Activated naive CD4-positive, alpha-beta T cell treated with anti-CD3 and anti-CD28 coated beads, Interleukin-2, amount 50 U/mL, for 16 hours (primary cell): ENCODE measurements at places on chromosomes 16 and 17.

DNA sequence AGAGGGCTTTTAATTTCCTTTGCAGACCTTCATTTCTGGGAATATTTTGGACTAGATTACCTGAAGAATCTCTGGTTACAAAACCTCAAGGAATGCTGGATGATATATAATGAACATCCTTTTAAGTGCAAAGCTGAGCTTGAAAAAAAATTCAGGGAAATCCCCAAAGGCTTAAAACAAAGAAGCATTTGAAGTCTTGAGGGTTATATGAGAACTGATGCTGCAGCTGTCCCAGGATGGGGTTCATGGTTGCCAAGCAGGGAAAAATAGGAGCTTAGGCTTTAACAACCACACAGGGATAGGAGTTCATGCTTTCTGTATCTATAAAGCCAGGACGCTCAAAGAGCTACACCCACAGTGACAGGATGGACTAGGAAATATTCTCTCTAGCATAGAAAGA is 150.4 kb upstream of the IRX5 start:
- DNase-seq = no peak

DNA sequence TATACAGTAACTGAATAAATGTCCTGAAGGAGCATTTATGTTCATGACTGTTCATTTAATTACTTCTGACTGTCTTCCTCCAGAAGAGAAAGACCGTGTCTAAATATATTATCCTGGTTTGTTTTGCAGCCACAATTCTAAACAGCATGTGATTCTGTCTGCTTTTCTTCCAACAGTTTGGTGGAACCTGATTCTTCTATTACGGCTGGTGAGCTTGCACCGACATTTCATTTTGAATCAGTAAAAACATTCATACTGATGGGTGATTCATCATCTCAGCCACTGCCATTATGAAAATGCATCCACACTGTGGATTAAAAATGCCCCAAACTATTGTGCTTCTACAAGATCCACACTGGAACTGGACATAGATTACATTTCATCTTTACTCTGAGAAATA is 16.9 kb downstream of the KNOP1 start:
- no peak for DNase-seq

- DNase-seq = no peak
These were observed 162.2 kb upstream of the KCNJ16 start for GRCh38 chr17:69912805-69913204.

DNA sequence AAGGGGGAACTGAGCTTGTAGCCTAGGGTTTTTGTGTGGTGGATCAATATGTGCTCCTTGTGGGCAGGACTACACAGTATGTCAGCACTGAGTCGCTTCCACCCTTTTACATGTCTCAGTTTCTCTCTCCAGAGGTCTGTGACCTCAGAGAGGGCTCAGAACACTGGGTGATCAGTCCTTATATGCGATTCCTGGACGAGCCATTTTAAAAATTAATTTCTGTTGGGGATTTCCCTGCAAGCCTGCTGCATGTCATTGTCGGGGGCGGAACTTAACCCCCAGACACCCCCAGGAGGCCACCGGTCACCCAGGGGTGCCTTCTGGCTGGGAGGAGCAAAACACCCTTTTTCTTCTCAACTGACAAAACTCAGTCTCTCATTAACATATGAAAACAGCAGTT is 14.1 kb downstream of the DHRS7B start:
- DNase-seq = no peak

DNA sequence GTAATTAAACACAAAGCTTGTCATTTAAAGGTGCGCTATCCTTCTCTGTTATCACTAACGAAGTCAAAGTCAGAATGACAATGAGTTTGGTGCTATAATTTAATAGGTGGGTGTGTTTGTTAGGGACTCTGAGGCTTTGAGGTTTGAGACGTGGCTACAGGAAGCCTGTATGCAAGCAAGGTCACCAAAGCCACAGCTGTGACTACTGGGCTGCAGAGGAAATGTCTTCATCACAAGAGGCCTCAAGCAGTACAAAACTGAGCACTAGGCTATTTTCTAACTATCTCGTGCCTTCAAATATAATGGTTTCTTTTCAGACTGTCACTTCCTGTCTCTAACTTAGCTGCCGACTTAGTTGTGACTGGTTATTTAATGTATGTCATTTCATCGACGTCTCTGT is 141.2 kb downstream of the AATF start:
- no peak for DNase-seq

GRCh38 chr17:50055055-50055425 is 870 bp upstream of the ITGA3 start:
- DNase-seq = no peak

GRCh38 chr16:19113577-19114358 is at the start of gene ITPRIPL2:
TSS of gene ITPRIPL2 (plus strand) at chr16:19113964. CDS start at chr16:19114462, 498 bp downstream.
- DNase-seq = no peak

GRCh38 chr16:72850853-72851252 is 197.1 kb downstream of the ZFHX3 start:
- no peak for DNase-seq

GRCh38 chr17:56373981-56374833 is 219.3 kb upstream of the NOG start:
- no peak for DNase-seq

DNA sequence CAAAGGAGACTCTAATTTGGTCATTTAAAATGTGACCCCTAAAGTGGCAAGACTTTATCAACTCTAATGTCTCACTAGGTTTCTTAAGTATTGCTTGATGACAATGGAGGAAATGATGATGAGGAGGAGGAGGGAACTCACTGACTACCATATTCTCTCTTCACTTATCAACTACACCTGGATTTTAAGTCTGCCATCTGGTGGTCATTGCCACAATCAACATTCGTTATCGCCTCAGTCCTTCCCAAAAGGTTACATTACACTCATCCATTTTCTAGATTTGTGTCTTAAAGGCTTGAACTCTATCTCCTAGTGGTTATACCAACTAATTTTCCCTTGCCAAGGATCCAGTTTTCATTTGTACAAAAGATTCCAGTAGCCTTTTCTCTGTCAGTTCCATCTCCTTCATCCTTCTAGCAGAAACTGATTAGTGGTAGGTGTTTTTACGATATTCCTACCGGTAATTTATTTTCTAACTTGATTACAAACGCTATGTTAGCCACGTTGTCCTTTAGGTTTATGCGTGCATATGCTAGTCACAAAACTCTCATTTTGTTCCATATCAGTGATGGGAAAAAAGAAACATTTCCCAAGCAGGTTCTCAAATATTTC is 114.6 kb upstream of the NOG start:
- no peak for DNase-seq

GRCh38 chr16:17313793-17314547 is 156.8 kb downstream of the XYLT1 start:
- no peak for DNase-seq

DNA sequence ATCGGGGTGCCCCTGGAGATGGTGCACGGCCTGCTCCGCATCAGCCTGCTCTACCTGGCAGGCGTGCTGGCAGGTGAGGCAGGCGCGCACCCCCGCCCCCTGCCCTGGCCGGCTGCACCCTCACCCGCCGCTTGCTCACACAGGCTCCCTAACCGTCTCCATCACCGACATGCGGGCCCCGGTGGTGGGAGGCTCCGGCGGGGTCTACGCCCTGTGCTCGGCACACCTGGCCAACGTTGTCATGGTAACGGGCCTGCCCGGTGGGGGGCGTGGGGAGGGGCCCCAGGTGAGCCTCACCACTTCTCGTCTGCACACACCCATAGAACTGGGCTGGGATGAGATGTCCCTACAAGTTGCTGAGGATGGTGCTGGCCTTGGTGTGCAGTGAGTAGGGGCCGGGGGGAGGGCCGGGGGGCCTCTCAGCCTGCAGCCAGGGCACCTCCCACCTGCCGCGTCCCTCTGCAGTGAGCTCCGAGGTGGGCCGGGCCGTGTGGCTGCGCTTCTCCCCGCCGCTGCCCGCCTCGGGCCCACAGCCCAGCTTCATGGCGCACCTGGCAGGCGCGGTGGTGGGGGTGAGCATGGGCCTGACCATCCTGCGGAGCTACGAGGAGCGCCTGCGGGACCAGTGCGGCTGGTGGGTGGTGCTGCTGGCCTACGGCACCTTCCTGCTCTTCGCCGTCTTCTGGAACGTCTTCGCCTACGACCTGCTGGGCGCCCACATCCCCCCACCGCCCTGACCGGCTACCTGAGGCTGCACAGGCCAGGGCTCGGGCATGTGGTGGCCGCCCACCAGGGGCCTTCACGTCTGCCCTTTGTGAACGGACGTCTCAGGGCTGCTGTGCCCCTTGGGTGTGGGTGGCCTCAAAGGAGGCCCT is 2.1 kb downstream of the RHBDL1 start:
- DNase-seq = no peak

GRCh38 chr16:3190949-3191353 is 2.9 kb downstream of the OR1F1 start:
- DNase-seq = no peak

- no peak for DNase-seq
These were observed 328.7 kb downstream of the WWOX start for GRCh38 chr16:78428193-78428592.

GRCh38 chr17:35731239-35731916 is at the start of gene RASL10B:
TSS of gene RASL10B (plus strand) at chr17:35731639. CDS start at chr17:35735185, 3,546 bp downstream.
- DNase-seq = peak; percentile 72

DNA sequence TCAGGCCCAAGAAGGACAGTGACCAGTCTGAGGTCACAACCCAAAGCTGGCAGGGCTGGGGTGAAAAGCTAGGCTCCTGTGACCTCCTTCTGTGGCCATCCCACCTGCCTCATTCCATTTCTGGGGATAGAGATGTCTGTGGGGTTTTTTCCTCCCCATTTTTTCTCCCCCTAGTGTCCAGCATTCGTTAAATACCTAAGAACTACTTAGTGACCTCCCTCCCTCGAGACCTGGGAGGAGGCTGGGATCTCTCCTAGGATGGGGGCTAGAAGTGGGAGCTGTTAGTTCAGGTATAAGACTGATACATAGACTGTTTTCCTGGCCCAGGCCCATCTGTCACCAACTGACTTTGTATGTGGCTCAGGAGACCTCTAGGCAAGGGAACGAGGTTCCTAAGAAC is 20.5 kb upstream of the STAC2 start:
- DNase-seq = no peak

GRCh38 chr16:49604602-49605001 is 231.0 kb downstream of the C16orf78 start:
- no peak for DNase-seq

DNA sequence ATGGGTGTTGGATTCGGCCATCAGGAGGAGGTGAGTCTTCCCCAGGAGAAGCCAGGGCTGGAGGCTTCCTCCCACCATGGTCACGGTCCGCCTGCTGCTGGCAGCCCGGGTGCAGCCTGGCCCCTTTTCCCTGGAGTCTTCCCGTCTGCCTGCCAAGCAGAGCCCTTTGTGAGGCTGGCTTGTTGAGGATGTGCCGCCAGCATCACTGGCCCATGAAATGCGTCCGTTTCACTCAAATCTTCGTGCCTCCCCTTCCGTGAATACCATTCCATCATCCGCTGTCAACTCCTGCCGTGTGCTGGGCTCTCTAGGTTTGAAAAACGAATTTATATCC is 9.6 kb downstream of the VPS4A start:
- no peak for DNase-seq

- no peak for DNase-seq
These were observed 6.9 kb downstream of the ADCY9 start for GRCh38 chr16:4109250-4109736.

DNA sequence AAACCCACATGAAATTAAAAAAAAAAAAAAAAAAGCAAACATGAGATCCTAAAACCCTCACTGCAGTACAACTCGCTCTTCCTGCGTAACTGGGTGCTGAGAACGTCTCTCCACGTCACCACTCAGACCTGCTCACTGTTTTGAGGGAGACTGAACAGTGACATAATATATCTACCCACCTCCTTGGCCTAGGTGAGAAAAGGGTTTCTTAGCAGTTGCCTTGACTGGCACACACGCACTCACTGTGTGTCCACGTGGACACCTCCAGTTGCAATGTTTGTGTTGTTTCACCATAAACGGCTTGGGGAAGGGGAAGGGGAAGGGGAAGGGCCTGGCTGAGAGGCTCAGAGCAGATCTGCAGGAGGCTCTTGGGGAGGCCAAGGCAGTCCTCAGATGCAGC is 32.0 kb downstream of the FANCA start:
- no peak for DNase-seq

DNA sequence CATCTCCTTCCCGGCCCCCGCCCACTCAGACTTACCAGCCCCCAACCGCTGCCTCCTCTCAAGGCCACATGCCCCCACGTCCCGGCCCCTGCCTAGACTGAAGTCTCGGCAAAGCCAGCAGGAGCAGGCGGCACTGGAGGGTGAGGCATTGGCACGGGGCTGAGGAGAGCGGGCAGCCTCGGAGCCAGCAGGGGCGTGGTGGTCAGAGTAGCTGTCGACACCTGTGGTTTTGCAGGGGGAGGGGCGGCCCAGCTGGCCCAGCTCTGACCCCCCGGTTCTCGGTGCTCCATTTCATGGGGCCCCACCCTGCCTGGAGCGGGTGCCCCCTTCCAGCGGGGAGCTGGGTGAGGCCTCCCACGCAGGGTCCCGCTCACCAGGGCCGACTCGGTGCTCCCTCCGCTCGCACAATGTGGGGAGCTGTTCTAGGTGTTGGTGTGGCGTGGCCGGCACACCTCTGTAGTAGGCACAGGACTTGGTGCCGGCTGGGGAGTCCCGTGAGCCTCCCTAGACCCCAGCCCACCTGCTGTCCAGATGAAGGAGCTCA is 4.7 kb downstream of the CDH15 start:
- DNase-seq = no peak

DNA sequence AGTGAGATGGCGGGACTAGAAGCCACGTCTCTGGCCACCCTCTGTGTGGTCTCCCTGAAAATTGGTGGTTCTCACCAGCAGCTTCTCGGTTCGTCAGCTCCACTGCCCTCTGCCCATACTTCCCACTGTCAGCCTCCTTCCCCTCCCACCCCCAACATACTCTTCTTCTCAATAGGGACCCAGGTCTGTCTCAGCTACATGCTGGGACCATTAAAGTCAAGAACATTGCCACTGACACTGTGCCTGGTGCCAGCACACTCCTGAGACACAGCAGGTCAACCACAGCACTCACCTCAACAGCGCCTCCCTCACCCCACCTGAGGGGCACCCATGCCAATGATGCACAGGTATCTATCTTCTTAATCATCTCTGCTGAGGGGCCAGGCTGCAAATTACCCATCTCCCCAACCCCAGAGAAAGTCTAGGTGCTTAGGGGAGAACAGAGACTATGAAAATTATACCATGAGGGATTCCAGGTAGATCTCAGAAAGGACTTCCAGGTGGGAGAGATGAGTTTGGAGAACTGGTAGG is 1.3 kb downstream of the PLXDC1 start:
- no peak for DNase-seq

- DNase-seq = no peak
These were observed 19.1 kb downstream of the CAPNS2 start for GRCh38 chr16:55585631-55586030.

- DNase-seq = no peak
These were observed 526.8 kb upstream of the GOT2 start for GRCh38 chr16:59260892-59261291.

- peak; percentile 12 for DNase-seq
These were observed 27.4 kb downstream of the CEP95 start for GRCh38 chr17:64534187-64534586.

- no peak for DNase-seq
These were observed 263.9 kb downstream of the C16orf95 start for GRCh38 chr16:87053016-87053982.

- DNase-seq = no peak
These were observed 844 bp downstream of the TAOK2 start for GRCh38 chr16:29974291-29975133.

- no peak for DNase-seq
These were observed 255.6 kb downstream of the HS3ST3A1 start for GRCh38 chr17:13346081-13346533.

- DNase-seq = peak; percentile 11
These were observed 14.8 kb downstream of the TRAF4 start for GRCh38 chr17:28758411-28759121.
